Breast epithelium (tissue), 4 donors: ENCODE measurements at places on chromosomes 12 and 14. TPM values are rescaled to one million over a fixed set of nuclear protein-coding genes. Genes with fewer than 3 reads are reported as not detected.

The B4GALNT1 gene
- total RNA-seq = 2.6 TPM

The HSP90B1 gene
- 341 TPM for total RNA-seq

The RILPL2 gene
- 9.1 TPM for total RNA-seq

The ASB2 gene
- total RNA-seq = not detected

The RD3L gene
- total RNA-seq = not detected

The CLMN gene
- 48.5 TPM for total RNA-seq

The GOLGA3 gene
- 76.7 TPM for total RNA-seq

The PRB2 gene
- total RNA-seq = not detected

The ANKRD33 gene
- total RNA-seq = not detected

The SPIC gene
- not detected for total RNA-seq

The TAS2R46 gene
- 4.6 TPM for total RNA-seq

The CPNE8 gene
- total RNA-seq = 28.3 TPM

The LMBR1L gene
- 73.0 TPM for total RNA-seq

The LAG3 gene
- 1.3 TPM for total RNA-seq

The DNAI7 gene
- 1.1 TPM for total RNA-seq

The CCDC184 gene
- total RNA-seq = 0.44 TPM

The GPR84 gene
- not detected for total RNA-seq

The KRT77 gene
- not detected for total RNA-seq

The AQP6 gene
- 0.16 TPM for total RNA-seq

The OR4E2 gene
- total RNA-seq = not detected

The LYZ gene
- total RNA-seq = 13.4 TPM

The RDH5 gene
- total RNA-seq = 18.9 TPM

The ADSS1 gene
- total RNA-seq = 13.0 TPM

The LBHD2 gene
- total RNA-seq = not detected

The IAPP gene
- total RNA-seq = not detected

The HOXC6 gene
- 3.3 TPM for total RNA-seq

The GPR68 gene
- 0.32 TPM for total RNA-seq

The GLIPR1L1 gene
- total RNA-seq = not detected

The C12orf75 gene
- total RNA-seq = 20.9 TPM

The POLE2 gene
- 5.6 TPM for total RNA-seq

The CLEC4D gene
- total RNA-seq = 0.15 TPM

The PTPN21 gene
- total RNA-seq = 14.4 TPM

The MED6 gene
- 56.9 TPM for total RNA-seq
